ENCODE measurements at places on chromosomes 7 and 10. TPM values are rescaled to one million over a fixed set of nuclear protein-coding genes. Genes with fewer than 3 reads are reported as not detected.

The DYNC1I1 gene
- polyA plus RNA-seq, result 7.4 TPM

GRCh38 chr7:156979711-156980110, 30.2 kb downstream of the NOM1 start:
- no peak for DNase-seq

DNA sequence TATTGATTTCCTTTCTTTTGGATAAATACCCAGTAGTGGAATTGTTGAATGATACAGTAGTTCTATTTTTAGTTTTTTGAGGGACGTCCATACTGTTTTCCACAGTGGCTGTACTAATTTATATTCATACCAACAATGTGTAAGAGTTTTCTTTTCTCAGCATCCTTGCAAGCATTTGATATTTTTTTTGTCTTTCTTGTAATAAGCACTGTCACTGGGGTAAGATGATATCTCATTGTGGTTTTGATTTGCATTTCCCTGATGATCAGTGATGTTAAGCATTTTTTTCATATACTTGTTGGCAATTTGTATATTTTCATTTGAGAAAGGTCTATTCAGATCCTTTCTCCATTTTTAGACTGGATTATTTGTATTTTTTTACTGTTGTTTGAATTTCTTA, 308.7 kb downstream of the PTEN start:
- no peak for DNase-seq

DNA sequence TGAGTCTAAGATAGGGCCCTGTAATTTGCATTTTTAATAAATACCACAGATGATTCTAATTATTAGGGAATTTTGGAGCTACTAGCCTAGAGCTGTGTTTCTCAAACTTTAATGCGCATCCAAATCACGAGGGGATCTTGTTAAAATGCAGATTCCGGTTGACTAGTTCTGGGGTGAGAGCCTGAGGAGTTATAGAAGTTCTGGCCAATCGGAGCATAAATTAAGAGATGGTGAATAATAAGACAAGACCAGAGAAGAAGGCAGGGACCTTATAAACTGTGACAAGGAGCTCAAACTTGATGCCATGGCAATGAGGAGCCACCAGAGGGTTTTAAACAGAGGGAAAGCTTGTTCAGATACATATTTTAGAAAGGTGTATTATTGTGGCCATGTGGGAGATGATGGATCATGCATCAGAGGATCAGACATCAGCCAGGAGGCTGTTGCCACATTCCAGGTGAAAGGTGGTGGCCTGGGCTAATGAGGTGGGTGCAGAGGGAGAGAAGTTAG, 29.7 kb upstream of the TLX1 start:
- no peak for DNase-seq

The DNAH11 gene
- 0.13 TPM for polyA plus RNA-seq

Measured in heart right ventricle (tissue), 16 donors.